Right ventricle myocardium inferior (tissue), 1 donor: ENCODE measurements at places on chromosomes 16 and 17. TPM values are rescaled to one million over a fixed set of nuclear protein-coding genes. Genes with fewer than 3 reads are reported as not detected.

ITGAD gene
- 0.11 TPM for total RNA-seq

CCL3 gene
- total RNA-seq: not detected

CPNE7 gene
- not detected for total RNA-seq

CIITA gene
- 11.0 TPM for total RNA-seq

PHF23 gene
- 23.3 TPM for total RNA-seq

RDM1 gene
- total RNA-seq: not detected

TAT gene
- total RNA-seq: not detected

KCNJ12 gene
- total RNA-seq: 12.6 TPM

RNF151 gene
- total RNA-seq: not detected

PPP1R1B gene
- 0.89 TPM for total RNA-seq

CCT6B gene
- total RNA-seq: 1.4 TPM

NKD1 gene
- 0.43 TPM for total RNA-seq

MARF1 gene
- total RNA-seq: 48.4 TPM

CACNG3 gene
- not detected for total RNA-seq

RAB11FIP3 gene
- total RNA-seq: 23.3 TPM

PYDC1 gene
- not detected for total RNA-seq

OR2C1 gene
- total RNA-seq: not detected

KCNJ18 gene
- not detected for total RNA-seq

CTRL gene
- total RNA-seq: 0.81 TPM

REXO5 gene
- 5.8 TPM for total RNA-seq

MIEF2 gene
- total RNA-seq: 31.3 TPM

SMYD4 gene
- 9.9 TPM for total RNA-seq

PSMB10 gene
- total RNA-seq: 59.3 TPM

PRSS8 gene
- not detected for total RNA-seq

CLDN9 gene
- 0.32 TPM for total RNA-seq

KRT36 gene
- total RNA-seq: not detected

CHST6 gene
- 0.62 TPM for total RNA-seq

SLC25A19 gene
- total RNA-seq: 19.5 TPM

TERB1 gene
- not detected for total RNA-seq

PRR29 gene
- total RNA-seq: 0.51 TPM

NLK gene
- total RNA-seq: 20.8 TPM

ZNF764 gene
- 10.0 TPM for total RNA-seq

ACSM2B gene
- total RNA-seq: not detected

NPIPA7 gene
- 3.0 TPM for total RNA-seq

WNT3 gene
- total RNA-seq: 1.0 TPM

CCL4L2 gene
- not detected for total RNA-seq

CA4 gene
- total RNA-seq: 13.4 TPM

NPIPB8 gene
- total RNA-seq: not detected

EDC4 gene
- total RNA-seq: 35.4 TPM

CD300LB gene
- 0.19 TPM for total RNA-seq

CFAP97D1 gene
- total RNA-seq: not detected

DNASE1L2 gene
- total RNA-seq: 0.49 TPM

PTX4 gene
- not detected for total RNA-seq
